G401 (cell line): ENCODE measurements at places on chromosomes 5 and 9.

DNA sequence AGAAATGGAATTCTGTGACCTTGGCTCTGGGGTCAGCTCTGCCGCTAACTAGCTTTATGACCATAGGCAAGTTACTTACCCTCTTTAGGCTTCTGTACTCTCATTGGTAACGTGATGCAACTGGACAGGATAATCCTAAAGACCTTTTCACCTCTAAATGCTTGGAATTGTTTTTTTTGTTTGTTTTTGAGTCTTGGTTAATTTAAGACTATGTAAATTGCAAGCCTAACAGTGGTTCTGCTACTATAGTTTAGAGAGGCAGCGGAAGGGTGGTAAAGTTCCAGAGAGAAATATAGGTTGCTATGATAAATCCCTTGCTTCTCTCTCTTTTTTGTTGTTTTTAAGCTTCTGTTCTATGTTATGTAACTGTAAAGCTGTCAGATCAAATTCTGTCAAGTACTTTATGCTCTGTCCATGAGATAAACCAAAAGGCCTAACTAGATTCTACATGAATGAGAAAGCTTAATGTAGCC, 17.6 kb downstream of the FAM169A start:
- DNase-seq: peak; percentile 45

GRCh38 chr5:148437249-148437648, 53.5 kb downstream of the FBXO38 start:
- no peak for DNase-seq

DNA sequence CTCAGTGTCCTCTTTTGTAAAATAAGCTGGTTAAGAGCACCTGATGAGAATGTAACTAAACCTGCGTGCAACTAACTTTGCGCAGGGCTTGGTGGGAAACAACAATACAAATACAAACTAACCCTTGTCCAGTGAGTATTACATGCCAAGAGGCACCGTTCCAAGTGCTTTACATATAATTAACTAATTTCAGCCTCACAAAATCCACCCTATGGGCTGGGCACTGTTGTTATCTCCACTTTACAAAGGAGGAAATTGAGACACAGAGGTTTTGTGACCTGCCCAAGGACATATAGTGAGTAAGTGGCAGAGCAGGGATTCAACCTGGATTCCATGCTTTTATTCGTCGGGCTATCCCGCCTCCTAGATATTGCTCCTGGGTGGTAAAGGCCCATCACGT, 26.2 kb upstream of the TNIP1 start:
- DNase-seq: no peak

- no peak for DNase-seq
Observed at GRCh38 chr9:81546489-81546888, 142.9 kb downstream of the TLE1 start.

DNA sequence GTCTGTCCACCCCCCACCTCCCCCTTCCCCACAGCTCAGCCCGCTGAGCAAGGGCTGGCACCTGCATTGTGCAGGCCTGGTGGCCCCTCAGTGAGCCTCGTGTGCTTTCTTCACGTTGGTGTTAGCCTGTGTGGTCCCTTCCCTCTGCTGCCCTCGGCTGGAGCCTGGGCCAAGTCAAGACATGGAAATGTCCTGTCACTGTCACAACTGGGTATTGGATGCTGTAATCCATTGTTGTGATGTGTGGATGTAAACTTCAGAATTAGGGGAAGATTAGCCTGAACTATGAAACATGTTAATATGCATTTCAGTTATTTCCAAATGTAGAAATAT, 103.9 kb downstream of the TRIO start:
- no peak for DNase-seq
